ENCODE measurements at places on chromosomes 7 and 10.

DNA sequence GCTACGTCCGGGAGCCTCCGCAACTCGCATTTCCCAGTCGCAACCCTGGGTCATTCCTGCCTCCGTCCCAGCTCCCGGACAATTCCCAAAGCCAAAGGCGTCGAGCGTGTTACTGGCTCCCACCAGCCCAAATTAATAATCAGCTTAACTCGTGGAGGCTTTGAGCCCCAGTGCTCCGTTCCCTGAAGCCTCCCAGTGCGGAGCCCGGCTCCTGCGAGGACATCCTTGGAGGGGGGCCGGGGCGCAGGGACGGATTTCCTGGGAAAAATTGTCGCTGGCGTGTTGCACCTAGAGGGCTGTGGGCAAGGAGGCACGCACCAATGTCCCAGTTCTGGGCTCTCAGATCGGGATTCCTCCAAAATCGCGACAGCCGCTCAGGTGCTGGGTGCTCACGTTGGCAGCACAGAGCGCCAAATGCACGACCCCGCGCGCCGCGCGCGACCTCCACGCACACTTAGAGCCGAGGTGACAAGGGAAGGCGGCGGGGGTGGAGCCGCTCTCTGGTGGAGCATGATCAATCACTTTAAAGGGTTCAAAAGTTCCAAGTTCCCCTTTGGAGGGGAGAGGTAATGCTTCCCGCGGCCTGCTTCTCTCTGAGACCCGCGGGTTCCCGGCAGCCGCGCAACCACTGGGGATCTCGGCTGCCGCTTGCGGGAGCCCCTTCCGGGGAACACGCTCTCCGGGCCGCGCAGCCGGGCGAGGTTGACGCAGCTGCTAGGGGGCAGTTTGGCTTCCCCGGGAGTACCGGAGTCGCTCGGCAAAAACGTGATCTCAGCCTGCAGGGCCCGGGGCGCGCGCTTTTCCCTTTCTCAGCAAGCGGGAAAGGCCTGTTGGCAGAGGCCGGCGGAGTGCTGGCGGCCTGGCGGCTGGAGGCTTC is 25.5 kb downstream of the SKIDA1 start:
- DNase-seq, result peak; percentile 51

DNA sequence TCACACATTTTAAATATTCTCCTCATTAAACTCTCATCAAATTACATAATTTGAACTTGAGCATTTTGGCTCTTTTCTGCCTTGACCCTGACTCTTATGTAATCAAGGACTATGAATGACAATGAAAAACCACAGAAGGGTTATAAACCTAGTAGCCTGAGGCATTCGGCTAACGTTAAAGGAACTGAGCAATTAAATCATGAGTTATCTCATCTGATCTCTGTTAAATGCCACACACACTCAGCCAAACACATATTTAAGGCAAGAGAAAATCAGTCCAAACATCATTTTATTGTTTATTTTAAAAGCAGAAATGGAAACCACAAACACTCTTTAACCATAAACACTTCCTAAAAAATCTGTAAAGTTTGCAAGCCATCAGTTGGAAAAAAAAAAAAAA is 204.3 kb downstream of the DGKI start:
- no peak for DNase-seq

DNA sequence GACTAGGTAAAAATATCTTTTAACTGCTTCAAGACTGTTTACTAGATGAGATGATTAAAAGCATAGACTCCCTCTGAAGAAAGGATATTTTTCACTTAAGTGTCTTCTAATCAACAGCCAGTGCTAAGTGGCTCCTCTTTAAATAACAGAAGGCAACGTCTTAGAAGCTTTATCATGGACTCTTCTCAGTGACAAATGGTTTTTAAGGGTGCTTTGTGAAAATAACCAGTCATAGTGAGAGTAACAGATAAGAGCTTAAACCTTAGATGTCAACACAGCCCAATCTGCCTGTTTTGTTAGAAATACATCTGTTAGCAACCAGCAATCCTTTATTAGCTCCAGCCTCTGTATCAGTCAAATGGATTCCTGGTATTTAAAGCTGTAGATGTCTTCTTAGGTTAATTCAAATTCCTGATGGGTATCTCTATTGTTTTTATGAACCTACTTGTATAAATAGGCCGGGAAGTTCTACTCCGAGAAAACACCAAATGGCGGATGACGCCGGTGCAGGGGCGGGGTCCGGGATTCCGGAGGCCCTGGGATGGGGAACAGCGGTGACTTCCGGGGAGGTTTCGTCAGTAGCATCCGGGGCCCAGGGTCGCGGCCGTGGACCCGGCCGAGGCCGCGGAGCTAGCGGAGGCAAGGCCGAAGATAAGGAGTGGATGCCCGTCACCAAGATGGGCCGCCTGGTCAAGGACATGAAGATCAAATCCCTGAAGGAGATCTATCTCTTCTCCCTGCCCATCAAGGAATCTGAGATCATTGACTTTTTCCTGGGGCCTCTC is 285.4 kb downstream of the GPR37 start:
- no peak for DNase-seq

DNA sequence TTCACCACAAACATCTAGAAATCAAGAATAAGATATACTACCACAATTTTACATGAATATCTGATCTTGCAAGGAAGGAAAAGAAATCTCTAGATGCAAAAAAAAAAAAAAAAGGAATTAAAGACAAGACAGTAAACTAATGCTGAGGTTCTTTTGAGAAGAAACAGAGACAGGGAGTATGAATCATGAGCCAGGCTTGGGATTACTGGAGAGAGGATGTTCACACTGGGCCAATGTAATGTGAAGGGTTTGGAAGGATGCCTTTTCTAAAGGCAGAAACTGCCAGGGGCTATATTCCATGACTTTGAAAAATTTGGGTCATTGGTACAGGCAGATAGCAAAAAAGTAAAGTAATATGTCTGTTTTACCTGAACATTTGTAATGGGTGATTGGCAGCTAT is 573.0 kb upstream of the IGFBP3 start:
- DNase-seq, result no peak

GRCh38 chr10:88472540-88472939 is 110.6 kb downstream of the RNLS start:
- no peak for DNase-seq

DNA sequence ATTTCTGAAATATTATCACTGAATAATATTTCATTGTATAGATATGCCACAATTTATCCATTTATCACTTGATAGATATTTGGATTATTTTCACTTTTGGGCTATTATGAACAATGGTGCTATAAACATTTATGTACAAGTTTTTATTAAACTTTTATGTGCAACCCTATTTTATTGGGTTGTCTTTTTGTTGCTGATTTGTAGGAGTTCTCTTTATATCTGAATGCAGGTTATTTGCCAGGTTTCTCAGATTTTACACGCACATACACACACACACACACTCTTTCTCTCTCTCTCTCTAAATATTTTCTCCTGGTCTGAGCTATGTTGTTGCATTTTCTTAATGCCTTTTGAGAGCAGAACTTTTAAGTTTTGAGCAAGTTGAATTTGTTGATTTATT is 36.2 kb downstream of the ADK start:
- DNase-seq, result no peak

DNA sequence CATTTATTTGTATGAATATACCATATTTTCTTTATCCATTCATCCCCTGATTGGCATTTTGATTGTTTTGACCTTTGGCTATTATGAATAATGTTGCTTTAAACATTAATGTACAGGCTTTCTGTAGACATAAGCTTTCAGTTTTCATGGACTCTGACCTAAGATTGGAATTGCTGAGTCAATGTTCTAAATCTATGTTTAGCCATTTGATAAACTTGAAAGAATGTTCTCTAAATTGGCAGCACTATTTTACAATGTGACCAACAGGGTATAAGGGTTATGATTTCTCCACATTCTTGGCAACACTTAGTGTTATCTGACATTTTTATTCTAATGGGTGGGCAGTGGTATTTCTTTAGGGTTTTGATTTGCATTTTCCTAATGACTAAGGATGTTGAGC is 229.7 kb upstream of the ETV1 start:
- no peak for DNase-seq

GRCh38 chr7:17863095-17863808 is 77.0 kb downstream of the SNX13 start:
- no peak for DNase-seq

GRCh38 chr10:227014-227413 is 91.8 kb downstream of the ZMYND11 start:
- DNase-seq, result no peak

DNA sequence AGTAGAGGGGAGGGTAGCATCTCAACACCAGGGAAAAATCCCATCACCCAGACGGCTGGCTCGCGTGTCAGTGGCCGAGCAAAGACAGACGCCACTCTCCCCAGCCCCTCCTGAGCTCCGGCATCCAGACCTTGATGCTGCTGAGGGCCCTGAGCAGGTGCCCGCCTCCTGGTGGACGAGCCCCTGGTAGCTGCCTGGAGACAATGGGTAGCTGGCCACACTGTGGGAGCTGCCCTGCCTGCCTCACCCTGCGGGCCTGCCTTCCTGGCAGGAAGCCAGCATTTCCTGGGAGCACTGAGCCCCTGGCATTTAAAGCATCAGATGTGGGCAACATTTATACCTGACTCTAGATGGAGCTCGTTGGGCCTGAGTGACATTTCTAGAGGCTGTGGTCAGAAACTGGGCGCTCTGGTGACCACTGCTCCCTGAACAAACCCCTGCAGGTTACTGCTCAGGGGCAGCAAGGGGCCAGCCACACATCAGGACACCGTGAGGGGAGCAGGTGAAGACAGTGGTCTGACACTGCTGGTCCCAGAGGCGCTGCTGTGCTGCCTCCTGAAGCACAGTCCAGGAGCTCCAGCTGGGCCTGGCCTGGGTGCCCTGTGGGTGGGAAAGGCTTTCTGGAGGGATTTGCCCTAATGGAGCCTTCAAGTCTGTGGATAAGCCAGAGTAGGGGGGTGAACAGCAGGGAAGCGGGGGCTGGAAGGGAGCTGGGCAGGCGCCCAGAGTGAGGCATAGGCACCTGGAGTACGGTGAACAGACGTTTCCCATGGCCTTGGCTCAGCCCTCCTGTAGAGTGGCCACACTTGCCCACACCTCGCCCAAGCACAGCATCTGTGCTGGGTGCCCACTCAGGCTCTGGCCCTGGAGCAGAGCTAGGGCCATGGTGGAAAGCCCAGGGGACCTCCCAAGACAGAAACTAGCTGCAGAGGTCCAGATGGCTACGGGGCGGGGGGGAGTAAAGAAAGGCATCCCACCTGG is 138.7 kb downstream of the MAPK8 start:
- DNase-seq, result no peak

GRCh38 chr7:142455392-142455791 is 197.5 kb upstream of the PRSS58 start:
- no peak for DNase-seq

GRCh38 chr10:117537436-117537903 is 5.1 kb upstream of the EMX2 start:
- peak; percentile 41 for DNase-seq

- peak; percentile 47 for DNase-seq
These were observed 181.6 kb downstream of the PTPN20 start for GRCh38 chr10:47092831-47093230.

- DNase-seq, result no peak
These were observed 2.2 kb downstream of the MAP3K8 start for GRCh38 chr10:30436191-30436611.

DNA sequence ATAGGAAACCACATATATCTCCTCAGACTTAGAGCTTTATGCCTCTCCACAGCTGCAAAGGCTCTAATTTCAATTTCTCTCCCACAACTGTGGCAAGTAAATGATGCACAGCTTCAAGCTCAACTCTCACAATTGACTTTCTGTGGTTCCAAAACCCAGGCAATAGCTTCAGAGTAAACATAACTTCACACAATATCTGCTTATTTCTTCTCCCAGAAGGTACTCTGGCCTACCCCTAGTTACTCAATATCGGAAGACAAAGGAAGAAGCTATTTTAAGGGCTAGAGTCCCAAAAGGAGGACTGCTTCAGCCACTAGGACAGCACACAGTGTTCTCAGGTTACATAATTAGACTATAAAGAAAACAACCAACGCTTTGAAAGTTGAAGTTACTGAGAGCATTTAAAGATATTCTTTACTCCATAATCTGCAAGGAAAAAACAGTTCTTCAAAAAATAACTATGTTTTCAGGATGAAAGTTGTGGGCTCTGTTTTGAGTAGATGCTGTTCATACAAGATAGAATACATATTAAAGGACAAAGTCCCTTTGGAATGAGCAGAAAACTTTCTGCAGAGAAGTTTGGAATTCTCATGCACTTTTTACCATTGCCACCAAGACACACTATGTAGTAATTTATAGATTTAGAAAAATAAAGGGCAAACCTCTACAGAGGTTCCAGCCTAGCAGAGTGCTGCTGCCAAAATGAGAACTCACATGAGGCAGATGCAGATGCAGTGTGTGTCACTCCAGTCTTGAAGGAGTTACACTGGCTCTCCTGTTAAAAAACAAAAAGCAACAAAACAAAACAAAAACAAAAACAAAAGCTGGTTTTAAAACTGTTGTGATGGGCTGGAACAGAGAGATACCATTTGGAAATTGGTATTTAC is 81.8 kb downstream of the NT5C2 start:
- DNase-seq, result no peak
